ENCODE measurements at places on chromosomes 2 and 18.

GRCh38 chr2:53969285-53969967, 1.4 kb downstream of the PSME4 start:
- DNase-seq: no peak

DNA sequence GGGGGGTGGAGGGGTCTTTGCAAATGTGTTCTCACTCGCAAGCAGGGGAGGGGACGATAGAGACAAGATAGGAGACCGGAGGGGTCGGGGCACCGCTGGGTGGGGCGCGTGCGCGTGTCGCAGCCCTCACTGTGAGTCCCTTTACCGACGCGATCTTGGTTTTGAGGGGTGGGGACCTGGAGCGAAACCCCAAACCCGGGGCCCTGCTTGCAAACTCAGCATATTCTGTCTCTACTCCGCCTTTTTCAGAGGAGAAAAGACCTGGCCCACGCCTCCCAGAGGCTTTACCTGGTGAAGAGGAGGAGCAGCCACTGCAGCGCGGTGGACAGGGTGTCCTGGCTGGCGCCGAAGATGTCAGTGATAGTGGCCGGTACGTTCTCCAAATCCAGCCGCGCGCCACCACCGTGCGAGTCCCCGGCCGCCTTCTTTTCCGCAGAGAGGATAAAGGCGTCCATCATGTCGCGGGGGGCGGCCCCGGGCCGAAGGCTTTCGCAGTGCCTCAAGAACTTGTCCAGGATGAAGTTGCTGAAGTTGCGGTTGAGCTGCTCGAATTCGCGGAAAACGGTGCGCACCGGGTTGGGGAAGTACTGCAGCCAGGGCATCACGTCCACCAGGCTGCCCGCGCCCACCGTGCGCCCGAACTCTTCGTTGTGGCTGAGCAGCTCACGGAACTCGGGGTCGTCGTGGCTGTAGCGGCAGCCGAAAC, 1.7 kb downstream of the CYP1B1 start:
- no peak for DNase-seq

- DNase-seq: no peak
Observed at GRCh38 chr18:22639561-22639960, 221.8 kb upstream of the CTAGE1 start.

DNA sequence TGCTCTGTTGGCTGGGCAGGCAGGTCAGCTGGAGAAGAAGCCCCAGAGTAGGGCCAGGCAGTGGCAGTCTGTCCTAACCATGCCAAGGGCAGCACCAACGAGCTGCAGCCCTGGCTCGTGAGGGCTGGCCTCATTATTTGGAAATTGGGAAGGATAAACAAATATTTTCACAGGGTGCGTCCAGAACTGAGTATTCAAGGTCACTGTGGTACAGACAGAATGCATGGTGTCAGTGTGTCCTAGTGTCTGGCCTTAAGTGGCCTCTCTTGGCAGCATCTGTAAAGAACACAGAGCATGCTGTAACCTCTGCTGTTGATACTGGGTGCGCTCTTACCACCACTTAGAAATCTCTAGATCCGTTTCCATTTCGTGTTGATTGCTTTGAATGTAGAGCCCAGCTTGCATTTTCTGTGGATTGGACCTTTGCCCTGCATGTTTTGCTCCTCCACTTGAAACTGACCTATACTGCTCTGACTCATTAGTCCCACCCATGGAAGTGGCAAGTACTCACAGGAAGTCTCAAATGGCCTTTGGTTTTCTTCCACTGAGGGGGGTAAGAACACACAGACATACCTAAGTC, 88.2 kb downstream of the GREB1L start:
- no peak for DNase-seq

GRCh38 chr2:150698016-150698661, 210.7 kb upstream of the RND3 start:
- DNase-seq: no peak

DNA sequence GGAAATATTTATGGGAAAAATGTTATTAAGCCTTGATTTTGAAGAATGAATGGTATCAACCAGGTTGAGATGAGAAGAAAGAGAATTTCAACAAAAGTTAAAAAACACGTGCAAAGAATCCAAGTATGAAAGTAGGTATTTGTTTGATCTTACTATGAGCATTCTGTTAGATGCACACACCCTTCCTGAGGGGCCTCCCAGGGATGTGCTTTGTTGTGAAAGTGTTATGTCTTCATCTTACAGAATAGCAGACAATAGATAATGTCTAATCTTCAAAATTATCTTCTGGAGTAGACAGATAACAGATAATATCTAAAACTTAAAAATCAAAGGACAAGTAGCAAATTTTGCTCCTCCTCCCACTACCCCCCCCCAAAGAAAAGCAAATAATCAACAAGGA, 155.2 kb upstream of the COL3A1 start:
- no peak for DNase-seq

DNA sequence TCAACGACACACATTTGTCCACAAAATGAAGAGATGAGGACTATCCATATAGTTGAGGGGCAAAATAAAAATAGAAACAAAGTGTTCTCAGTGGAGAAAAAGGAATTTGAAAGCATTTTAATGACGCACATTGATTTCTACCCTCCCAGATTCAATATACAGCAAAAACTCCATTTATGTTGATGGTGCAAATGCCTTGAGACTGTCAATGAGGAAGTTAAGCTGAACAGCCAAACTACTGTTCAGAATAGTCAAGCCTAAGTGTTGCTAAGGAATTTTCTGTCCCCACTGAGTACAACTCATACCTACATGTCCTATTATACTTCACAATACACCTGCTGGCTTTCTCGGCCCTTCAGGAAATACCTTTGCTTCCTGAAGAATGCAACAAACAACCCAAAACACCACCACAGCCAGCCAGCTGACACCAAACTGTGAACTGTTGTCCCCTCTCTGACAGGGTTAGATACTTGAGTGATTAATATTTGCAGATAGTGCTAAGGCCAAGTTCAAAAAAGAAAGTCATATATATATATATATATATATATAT, 27.8 kb upstream of the DARS1 start:
- DNase-seq: no peak

- DNase-seq: no peak
Observed at GRCh38 chr2:225431105-225431863, 31.8 kb downstream of the NYAP2 start.

GRCh38 chr2:96760036-96760985, at the start of gene CNNM4:
Gene CNNM4 (plus strand): TSS chr2:96760902. CDS start chr2:96761000, 98 bp downstream.
- peak; percentile 82 for DNase-seq

DNA sequence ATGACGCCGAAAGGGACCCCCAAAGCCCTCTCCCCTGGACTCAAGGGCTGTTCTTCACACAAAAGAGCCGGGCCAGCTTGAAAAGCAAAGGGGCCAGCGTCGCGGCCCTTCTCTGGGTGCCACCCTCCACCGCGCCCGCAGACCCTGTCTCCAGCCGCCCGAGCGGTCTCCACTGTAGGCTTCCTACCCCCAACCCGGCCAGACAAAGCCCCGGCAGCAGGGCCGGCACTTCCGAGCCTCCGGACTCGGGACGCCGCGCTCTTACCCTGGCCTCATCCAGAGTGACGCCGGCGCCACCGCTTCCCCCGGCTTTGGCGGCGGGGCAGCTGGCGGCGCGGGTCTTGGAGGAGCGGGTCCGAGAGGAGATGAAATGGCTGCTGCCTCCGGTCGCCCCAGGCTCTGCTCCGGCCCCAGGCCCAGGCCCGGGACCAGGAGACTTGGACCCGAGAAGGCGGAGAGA, 603 bp downstream of the ATAD2B start:
- DNase-seq: no peak

DNA sequence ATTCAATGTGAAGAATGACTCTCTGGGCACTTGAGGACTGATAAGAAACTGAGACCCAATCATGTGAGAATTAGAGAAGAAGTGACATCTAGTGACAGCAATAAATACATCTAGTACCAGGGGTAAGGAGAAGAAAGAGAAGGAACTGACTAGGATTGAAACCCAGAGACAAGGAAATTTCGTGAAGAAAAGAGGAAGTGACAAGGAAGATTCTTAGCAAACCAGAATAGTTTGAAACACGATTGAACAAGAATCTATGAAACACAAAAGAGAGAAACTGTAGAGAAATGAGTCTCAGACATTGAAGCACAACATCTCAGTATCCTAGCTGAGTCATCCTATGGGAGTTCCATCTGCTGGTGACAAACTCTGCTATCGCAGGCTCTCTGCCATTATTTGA, 571.9 kb upstream of the PKDCC start:
- DNase-seq: no peak

DNA sequence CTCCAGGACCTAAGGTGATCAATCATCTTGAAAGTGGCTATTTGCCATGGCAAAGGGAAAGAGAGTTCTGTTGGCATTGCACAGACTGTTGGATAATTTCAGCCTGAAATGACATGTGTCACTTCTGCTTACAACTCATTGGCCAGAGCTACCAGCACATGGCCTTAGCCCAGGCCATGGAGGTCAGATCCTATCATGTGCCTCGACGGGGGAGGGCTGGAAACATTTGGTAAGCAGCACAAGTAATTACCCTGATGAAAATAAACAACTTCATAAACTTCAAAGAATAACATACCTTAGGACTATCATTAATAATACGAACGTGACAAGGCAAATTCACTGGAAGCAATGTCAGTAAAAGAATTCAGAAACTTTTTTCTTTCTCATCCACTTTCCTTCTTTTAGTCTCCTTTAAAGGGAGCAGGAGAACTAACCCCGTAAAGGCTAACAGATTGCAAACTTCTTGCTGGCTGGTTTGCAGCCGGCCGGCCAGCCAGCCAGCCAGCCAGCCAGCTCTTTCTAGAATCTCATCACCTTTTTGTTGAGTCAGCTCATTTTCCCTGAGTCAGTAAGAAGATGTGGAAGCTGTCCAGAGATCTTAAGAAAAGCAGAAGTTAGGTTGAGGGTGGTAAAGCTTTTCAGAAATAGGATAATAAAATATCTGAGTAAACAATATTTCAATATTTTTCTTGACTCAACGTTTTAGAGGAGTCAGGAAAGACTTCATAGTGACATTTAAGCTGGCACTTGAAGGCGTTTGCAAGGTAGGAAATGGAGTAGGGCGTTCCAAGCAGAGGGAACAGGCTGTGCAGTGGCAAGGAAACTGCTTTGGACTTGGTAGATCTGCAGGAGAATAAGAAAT, 31.9 kb downstream of the CNRIP1 start:
- no peak for DNase-seq

- DNase-seq: no peak
Observed at GRCh38 chr18:49862656-49863385, 49.5 kb upstream of the ACAA2 start.

- no peak for DNase-seq
Observed at GRCh38 chr2:161552015-161552414, 72.2 kb upstream of the SLC4A10 start.

DNA sequence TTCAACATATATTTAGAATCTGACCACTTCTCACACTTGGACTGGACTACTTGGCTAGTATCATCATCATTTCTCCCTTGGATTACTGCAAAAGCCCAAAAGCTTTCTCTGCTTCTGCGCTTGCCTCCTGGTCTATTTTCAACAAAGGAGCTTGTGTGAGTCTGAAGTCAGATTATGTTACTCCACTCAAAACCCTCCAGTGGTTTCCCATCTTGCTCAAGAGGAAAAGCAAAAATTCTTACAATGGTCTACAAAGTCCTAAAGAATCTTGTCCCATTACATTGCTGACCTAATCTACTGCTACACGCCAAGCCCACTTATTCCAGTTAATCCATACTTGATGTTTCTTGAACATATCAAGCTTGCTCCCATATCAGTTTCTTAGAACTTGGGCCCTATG, 9.6 kb downstream of the PREPL start:
- DNase-seq: no peak

DNA sequence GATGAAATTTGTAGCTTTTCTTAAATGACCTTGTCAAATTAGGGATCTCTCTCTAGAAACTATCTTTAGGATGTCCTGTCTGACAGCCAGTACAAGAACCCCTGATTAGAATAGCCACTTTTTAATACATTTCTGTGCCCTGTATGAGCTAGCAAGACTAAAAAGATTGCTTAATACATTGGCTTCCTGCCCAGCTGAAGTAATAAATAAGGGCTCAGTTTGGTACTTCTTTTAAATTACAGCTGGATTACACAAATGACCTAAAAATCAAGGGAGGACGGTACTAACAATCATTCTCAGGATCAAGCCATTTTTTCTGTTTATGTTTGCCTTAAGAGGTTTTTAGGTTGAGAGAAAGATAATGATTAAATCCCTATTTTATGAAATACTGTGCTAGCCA, 11.6 kb upstream of the OLA1 start:
- no peak for DNase-seq
